ENCODE measurements at places on chromosomes 11 and 22.

GRCh38 chr11:13090228-13090708, 81.2 kb downstream of the RASSF10 start:
- DNase-seq, result no peak

DNA sequence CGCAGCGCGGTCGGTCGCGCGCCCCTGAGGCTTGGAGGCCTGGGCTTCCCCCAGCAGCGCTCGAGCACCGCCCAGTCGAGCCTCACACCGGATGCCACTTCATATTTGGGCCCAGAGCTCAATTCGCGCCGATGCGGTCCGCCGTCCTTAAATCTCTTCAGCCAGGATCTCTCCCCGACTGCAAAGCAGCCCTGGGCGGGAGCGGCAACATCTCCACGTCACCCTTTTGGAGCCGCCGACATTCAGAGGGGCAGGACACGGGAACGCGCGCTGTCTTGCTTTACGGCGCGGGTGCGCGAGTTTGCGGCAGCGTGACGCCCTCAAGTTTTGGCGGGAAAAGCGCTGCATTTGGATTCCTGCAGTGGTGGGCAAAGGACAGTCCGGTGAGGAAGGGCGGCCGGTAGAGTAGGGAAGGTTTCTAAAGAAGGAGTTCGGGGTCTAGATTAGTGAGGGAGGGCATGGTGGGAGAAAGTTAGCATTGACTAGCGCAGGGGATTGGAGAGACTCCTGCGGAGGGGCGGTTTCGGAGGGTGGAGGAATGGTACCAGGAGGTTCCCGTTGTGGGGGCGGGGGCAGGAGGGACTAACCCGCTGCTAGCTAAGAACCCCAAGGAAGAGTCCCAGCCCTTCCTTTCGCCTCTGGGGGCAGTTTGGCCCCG, 796 bp downstream of the CHEK1 start:
- peak; percentile 82 for DNase-seq

GRCh38 chr11:119878990-119879389, 150.0 kb upstream of the NECTIN1 start:
- DNase-seq, result no peak

DNA sequence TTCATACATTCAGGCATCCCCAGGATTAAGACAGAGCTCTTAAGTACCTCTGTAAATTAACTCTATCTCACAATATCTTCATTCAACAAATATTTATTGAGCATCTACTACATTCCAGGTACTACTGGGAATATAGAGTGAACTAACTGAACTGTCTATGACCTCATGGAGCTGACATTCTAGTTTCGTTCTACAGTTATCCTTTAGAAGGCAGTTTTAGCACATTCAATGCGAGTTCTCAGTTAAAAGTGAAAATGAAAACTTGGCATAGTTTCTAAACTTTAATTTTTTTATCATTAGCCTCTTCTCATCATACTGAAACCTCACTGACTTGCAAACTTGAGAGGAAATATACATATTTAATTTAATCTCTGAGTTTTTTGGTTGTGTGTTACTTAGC, 10.7 kb upstream of the MS4A6E start:
- DNase-seq, result no peak

- DNase-seq, result no peak
These were observed 27.4 kb downstream of the FBLN1 start for GRCh38 chr22:45529971-45530575.

DNA sequence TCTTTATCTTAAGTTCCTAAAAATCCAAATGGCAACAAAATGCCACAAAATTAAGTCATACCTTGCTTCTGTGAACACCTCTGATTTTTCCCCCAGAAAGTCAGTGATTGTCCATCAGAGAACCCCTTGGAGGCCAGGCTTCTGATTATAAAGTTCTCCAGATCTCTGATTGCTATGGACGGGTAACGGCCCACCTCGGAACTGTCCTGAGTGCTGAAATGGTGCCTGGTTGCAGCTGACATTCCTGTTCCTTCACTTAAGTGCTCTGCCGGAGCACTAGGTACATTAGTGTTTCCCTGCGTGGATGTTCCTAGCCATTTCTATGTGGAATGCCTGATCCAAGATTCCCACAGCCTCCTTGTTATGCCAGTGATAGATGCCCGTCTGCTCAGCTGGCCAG, 85.0 kb downstream of the CHST1 start:
- no peak for DNase-seq

DNA sequence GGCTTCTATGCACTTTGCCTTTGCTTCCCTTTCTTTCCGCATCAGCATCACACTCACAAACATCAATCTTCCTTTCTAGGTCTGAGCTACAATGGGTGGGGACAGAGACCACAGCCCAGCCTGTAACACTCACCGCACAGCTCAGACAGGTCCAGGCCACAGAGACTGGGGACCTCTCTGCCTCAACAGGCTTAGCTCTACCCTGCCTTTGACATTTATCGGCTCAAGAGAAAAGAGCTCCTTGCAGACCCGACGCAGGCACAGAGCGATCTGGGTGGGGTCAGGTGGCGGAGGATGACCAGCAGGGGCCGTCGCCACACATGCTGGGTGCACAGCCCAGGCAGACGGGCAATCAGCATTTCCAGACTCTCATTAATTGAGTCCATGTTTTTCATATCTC, 837.3 kb downstream of the TBC1D22A start:
- no peak for DNase-seq

- no peak for DNase-seq
These were observed 26.5 kb downstream of the KRTAP5-5 start for GRCh38 chr11:1656061-1656441.

- no peak for DNase-seq
These were observed 16.6 kb downstream of the ASCC2 start for GRCh38 chr22:29821291-29822016.

- no peak for DNase-seq
These were observed 349.8 kb upstream of the PLET1 start for GRCh38 chr11:112610494-112610893.

- DNase-seq, result no peak
These were observed 29.5 kb downstream of the PPFIBP2 start for GRCh38 chr11:7543302-7543701.

- no peak for DNase-seq
These were observed 60.9 kb upstream of the ZC3H12C start for GRCh38 chr11:110032259-110032658.

GRCh38 chr11:99814021-99814420, 793.3 kb downstream of the CNTN5 start:
- no peak for DNase-seq

DNA sequence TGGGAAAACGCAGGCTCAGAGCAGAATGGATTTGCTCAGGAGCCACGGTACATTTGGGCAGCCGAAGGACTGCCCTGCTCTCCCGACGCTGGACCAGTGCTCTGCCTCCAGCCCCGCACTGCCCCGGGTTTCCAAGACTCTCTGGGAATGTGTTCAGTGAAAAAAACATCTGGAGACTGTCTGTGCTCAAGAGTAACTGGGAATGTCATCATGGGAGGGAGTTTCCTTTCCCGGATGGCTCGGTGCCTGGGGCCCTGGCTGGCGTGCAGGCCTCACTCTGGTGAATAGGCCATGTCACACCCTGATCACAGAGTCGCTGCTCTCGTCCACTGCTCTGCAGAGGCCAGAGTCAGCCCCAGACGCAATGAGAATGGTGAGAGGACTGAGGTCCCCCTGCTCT, 9.8 kb upstream of the APOL6 start:
- DNase-seq, result no peak
